Fibroblast of skin of right quadriceps (primary cell): ENCODE measurements at places on chromosomes 5 and 9.

DNA sequence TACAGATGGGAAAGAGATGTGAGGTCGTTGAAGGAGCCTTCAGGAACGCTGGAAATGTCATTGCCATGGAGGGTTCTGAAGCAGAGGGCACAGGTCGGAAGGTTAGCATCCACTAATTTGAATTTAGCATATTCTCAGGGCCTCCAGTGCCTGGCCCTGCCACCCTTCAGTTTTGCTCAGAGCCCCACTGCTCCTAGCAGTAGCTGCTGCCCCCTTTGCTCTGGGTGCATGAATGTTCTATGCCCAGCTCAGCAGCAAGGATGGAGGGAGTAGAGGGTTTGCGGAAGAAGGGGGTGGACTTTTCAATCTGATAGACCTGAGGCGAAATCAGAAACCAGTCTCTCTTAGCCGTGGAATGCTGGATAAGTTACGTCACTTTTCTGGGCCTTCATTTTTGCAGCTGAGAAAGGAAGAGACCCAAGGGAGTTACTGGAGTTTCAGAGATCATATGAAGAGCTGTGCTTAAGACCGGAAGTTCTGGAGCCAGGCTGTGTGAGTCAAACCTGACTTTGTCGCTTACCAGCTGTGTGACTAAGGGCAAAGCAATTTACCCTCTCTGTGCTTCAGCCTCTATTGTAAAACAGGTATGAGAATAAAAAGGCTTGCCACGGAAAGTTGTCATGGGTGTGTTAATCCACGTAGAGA, 133.2 kb upstream of the PANK3 start:
- DNase-seq: peak; percentile 99

- DNase-seq: no peak
These were observed 508.1 kb downstream of the ZNF608 start for GRCh38 chr5:124238350-124238749.

DNA sequence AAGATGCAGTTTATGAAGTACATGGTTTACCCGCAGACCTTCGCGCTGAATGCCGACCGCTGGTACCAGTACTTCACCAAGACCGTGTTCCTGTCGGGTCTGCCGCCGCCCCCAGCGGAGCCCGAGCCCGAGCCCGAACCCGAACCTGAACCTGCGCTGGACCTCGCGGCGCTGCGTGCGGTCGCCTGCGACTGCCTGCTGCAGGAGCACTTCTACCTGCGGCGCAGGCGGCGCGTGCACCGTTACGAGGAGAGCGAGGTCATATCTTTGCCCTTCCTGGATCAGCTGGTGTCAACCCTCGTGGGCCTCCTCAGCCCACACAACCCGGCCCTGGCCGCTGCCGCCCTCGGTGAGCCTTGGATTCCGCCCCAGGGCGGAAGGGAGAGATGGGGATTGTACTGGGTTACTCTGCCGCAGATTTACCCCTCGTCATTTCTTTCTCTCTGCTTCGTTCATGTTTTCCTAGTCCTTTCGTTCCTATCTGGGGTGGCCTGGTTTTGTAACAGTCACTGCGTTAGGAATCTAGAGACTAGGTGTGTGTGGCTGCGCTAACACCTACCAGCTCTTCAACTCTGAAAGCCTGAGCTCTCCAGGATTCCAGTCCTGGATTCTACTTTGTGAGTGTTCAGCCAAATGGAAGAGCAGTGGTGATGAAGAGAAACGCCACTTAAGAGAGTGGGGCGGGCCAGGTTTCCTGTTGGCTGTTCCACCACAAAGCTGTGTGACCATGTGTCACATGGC, 638 bp downstream of the MRPS30 start:
- peak; percentile 42 for DNase-seq

- no peak for DNase-seq
These were observed 12.1 kb downstream of the TTLL11 start for GRCh38 chr9:122080986-122081385.

DNA sequence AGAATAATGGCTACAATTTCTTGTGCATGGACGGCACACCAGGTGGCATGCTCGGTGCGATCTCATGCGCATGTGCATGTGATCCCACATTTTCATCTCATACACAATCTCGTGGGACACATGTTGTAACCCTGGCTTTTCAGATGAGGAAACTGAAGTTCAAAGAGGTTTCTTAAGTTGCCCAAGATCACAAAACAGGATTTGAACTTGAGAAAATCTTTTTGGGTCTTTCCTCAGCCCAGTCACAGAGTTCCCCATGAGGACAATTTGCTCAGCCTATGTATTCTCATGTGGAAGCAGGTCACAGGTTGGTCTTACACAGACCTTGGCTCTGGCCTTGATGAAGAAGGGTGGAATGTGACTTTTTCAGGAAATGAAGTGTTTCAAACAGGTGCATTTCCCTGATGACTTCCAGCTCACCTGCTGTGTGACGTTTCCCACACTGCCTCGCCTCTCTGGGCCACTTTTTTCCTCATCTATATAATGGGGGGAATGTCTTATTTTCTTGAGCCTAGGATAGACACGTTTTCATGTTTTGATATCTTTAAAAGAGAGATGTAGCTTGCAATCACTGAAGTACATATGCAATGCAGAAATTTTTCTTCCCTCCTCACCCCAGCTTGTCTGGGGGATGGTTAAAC, 7.1 kb upstream of the ORM1 start:
- DNase-seq: no peak

DNA sequence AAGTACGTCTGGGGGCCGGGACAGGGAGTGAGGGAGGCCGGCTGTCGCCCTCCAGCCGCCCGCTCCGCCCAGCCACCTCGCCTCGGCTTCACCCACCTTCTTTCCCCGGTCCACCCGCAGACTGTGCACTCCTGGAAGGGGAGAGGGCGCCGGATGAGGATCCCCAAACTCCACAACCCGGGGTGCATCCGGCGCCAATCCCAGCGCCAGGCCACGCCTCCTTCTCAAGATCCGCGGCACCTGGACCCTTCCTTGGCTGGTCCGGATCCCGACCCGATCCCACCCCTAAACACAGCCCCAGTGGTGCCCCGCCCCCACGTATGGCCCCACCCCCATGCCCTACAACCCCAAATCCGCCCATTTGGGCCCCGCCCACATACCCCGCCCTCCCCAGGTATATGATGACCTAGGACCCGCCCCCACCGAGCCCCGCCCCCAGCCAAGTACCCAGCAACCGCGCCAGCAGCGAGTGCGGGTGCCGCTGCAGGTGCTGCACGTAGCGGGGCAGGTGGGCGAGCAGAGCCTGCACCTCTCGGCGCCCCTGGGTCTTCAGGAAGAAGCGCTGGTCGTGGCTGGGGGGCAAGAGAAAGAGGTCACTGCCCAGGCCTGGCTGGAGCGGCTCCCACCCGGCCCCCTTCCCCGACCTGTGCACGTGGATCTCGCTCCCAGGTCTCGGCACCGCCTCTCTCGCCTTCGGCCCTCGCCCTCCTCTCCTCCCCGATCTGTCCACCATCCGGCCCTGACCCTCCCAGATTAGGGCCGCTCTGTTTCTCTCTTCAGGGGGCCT, 3.2 kb downstream of the PIP5KL1 start:
- DNase-seq: no peak

GRCh38 chr9:5790923-5791322, 42.0 kb downstream of the ERMP1 start:
- DNase-seq: no peak

DNA sequence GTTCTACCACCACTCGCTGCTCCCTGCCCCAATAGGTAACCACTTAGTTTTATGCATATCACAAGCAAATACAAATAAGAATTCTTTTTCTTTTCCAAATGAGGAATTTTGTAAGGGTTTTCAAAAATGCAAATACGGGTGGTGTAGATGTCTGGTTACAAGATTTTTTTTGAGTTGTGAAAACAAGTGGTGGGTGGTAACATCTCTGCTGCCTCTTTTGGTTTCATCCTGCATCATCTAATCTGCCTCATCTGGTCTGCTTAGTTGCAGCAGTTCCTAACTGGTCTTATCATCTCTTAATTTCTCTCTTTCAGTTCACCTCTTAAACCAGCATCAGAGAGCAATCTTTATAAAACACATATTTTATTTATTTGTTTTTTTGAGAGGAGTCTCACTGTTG, 5.3 kb downstream of the NFX1 start:
- no peak for DNase-seq

DNA sequence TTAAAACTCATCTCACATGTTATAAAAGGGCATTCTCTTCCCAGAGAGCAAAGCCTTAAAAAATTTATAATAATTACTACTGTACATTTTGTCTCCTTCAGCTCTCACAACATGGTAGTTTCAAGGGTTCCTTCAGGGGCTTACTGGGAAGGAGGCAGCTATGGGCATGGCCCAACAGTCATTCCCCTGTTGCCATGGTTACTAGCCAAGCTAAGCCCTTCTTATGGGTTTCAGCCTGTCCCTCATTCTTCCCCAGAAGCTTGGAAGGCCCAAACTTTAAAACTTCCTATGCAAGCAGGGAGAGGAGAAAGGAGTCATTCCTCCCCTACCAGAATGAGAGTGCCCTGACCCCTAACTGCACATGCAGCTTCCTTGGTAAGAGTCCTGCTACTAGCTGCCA, 82.2 kb upstream of the CNTLN start:
- no peak for DNase-seq

DNA sequence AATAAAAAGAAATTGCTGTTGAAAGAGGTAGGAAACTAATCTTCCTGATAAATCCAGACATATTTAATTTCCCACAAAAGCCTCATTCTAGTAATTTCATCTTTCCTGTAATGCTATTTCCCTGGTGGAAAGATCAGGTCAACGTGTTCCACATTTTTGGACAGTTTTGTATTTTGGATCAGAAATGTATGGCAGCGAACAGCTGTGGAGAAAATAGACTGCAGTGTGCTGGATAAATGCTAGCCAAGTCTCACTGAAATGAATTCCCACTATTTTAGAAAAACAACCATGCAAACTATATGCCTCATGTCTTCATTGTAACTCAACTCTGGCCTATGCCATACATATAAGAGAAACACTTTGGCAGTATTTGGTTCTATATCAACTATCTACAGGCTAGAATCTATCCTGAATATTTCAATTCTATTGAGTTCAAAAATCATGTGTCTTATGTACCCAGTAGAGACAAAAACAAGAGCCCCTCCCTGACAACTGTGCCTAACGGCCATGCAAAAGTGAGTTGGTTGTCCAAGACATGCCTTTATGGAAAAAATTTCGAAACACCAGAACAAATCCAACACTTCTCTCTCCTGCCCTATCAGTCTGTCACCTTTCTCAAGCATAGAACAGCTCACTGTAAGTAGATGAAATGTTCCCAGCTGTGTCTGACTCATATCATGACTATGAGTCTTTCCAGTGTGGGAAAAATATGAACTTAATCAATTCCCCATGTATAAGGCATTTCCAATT, 191.3 kb upstream of the NREP start:
- DNase-seq: peak; percentile 97

GRCh38 chr5:103808464-103809106, 246.0 kb upstream of the NUDT12 start:
- DNase-seq: peak; percentile 63

DNA sequence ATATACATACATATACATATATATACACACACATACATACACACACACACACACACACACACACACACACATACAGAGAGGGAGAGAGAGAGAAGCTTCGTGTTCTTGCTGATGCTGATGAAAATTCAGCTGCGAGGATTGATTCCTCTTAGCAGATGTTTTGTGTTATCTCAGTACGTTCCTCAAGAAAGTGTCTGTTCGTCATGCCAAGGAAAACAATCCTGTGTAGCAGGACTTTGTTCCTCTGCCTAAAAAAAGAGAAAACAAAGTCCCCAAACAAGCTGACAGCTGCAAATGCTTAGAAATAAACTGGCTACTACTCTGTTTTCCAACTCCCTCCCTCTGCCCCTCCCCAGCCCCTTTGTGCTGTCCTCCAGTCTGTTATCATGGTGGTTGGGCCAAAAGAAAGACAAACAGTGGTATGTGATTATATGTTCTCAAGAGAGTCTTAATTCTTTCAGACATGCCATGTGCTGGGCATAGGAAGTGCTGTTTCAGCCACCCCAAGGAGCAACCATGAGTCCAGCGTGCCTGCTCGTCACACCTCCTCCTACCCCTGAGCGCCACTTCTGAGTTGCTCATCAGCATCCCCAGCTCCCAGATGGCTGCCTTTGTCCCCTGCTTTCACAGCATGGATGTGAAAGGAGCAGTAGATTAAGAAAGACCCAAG, 71.5 kb upstream of the EQTN start:
- peak; percentile 53 for DNase-seq

- no peak for DNase-seq
These were observed 4.9 kb downstream of the EDF1 start for GRCh38 chr9:136860933-136861873.

DNA sequence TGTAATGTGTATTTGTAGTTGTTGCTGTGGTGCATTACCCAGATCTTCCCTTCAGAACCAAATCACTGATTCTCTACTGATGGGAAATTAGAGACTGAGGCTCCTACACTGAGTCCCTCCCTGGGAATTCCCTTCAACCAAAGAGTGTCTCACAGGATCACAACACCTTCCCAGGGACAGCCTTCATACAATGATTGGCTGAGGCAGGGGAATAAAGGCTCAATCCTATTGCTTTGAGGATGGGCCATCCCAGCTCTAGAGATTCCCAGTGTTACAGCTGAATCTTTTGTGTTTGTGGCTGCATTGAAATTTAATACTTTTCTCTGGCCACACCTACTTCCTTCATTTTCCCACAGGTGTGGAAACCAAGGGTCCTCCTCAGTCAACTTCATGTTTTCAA, 96.4 kb upstream of the ELL2 start:
- no peak for DNase-seq

DNA sequence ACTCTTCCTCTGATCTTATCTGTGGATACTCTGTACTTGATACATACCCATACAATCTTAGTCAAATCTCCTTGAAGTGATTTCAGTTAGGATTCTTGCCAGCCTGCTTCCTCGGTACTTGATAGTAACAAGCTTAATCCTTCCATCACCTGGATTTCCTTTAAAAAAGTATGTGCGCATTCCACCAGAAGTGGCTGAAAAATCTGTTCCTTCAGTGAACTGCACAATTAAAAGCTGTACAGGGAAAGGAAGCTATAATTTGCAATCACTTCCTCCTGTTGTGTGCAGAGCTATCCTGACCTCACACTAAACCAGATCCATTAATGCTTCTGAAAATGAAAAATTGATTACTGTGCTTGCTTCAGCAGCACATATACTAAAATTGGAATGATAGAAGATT, 47.3 kb downstream of the PWWP2A start:
- DNase-seq: no peak

DNA sequence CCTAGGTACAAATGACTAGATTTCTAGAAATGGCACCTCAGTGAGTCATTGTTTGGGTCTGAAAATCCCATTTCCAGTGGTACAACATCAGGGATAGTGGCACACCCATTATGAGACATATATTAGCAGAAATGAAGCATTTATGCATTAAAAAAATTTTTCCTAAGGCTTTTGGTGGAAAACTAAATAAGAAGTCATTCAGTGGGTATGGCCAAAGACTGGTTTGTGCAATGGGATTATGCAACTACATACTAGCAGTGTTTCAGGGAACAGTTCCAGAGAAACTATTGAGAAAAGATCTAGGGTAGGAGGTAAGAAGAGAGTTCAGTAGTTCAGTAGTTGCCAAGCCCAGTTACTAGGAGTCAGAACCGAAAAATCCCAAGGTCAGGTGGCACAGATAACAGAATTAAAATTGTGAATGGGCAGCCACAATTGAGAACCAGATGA, 106.5 kb upstream of the HAPLN1 start:
- DNase-seq: peak; percentile 41

- DNase-seq: no peak
These were observed 84.7 kb downstream of the PLCXD3 start for GRCh38 chr5:41425736-41426135.
